Right forelimb (tissue), 1 donor: ENCODE measurements at places on chromosomes 2 and 18.

DNA sequence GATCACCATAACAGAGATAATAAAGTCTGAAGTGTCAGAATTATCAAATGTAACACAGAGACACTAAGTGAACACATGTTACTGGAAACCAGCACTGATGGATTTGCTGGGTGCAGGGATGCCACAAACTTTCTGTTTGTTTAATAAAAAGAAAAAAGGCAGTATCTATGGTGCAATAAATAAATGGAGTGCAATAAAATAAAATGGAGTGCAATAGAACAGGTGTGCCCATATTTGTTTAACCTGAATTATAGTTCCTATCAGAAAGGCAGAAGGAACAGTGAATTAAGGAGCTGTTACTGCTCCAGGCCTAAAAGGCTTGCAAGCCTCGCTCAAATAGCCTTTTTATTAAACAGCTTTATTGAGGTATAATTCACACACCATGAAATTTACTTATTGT is 81.0 kb upstream of the KIDINS220 start:
- DNase-seq = no peak

- DNase-seq = no peak
Measured at GRCh38 chr2:98541906-98542305, 66.4 kb downstream of the COA5 start.

DNA sequence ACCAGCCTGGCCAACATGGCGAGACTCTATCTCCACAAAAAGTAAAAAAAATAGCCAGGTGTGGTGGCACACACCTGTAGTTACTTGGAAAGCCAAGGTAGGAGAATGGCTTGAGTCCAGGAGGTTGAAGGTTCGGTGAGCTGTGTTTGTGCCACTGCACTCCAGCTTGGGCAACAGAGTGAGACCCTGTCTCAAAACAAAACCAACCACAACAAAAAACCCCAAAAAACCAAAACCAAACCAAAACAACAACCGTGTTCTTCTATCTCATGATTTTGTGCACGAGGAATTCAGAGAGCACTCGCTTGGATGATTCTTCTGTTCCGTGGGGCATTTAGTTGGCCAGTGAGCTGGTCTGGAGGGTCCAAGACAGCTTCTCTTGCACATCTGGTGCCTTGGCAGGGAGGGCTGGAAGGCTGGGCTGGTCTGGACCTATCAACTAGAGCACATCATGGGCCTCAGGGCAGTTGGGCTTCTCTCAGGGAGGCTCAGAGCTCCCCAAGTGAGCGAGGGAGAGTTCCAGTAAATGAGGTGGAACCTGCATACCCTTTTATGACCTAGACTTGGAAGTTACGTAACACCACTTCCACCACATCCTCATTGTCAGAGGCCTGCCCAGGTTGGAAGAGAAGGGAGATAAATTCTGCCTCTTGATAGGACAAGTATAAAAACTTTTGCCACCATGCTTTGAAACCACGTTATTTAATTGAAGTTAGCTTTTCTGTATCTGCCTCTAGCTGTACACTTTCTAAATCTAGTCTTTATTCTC is 25.2 kb downstream of the SIX2 start:
- DNase-seq = no peak

DNA sequence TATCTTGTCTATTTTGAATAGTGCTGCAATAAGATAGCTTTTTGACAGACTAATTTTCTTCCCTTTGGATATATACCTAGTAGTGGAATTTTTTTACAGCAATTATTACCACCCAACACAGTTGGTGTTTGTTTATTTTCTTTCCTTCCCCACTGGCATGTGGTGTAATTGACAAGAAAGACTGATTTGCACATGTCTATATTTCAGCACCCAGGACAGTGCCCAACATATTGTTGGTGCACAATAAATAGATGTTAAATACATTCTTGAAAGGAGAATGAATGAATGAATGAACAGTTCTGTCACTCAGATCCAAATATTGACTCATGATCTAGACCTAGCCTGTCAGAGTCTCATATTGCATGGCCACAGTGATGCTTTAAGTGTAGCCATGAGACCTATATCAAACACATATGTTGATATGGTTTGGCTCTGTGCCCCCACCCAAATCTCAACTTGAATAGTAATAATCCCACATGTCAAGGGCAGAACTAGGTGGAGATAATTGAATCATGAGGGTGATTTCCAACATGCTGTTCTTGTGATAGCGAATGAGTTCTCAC is 538.2 kb downstream of the NYAP2 start:
- no peak for DNase-seq

DNA sequence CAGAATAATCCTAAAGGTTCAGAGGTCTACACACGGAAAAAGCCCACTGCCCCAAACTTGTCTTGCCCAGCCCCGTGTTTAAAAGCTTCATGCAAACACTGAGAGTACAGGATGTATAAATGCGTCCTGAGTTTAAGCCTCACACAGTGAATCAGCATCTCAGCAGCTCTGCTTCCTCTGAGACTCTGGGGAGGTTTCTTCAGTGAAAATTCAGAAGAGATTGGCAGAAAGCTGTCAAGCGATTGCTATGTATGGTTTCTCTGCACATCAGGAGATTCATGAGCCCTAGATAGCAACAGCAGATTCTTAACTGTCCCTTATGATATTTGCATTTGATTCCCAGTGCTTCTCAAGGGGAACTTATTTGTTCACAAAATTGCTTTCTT is 27.1 kb downstream of the CRACDL start:
- DNase-seq = no peak

DNA sequence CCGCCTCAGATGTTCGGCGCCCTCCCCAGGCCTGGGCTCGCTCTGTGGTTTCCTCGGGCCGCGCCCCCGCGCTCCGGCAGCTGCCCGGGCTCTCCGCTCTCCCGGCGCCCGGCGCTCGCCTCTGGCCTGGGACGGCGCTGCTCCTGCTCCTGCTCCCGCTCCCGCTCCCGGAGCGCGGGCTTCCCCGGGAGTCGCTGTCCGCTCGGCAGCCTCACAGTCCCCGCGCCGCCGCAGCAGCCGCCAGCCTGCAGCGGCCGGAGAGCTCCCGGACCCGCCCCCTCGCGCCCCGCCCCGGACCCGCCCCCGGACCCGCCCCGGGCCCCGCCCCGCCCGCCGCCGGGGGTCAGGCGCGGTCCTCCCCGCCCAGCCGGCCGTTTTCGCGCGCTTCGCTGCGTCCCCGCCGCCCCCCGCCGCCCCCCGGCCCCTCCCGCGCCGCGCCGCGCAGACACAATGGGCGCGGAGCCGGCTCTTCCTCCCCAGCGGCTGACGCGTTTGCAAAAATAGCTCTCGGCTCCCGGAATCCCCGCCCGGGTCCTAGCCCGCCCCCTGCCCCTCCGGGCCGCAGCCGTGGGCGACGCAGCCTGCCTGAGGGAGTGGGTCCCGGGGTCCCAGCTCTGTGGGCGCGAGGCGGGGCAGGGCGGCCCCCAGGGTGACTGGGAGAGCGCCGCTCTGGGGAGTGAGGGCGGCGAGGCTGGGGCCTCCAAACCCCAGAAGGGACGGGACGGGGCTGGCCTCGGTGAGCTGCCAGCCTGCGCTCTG is at the start of gene ARL4C:
Gene ARL4C (minus strand): TSS at position 247 of the 759 bp plus-strand sequence. CDS start 495 bp downstream, outside the sequence.
- peak; percentile 86 for DNase-seq

DNA sequence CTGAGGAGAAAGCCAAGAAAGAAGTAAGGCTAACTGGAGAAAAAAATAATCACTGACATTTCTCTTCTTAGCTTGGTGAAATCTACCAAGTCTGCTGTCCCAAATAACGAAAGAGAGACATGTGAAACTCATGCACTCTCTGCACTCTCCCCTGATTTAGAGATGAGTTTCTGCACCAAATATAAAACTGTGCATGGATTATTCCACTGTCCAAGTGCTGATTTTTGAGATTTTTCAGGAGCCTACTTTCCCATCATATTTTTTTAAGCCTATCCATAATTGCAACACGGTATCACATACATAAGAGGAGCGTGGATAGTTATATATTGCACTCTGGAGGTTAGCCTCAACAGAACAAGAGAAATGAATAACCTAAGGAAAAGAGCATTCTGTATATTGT is 10.0 kb upstream of the RIT2 start:
- no peak for DNase-seq

DNA sequence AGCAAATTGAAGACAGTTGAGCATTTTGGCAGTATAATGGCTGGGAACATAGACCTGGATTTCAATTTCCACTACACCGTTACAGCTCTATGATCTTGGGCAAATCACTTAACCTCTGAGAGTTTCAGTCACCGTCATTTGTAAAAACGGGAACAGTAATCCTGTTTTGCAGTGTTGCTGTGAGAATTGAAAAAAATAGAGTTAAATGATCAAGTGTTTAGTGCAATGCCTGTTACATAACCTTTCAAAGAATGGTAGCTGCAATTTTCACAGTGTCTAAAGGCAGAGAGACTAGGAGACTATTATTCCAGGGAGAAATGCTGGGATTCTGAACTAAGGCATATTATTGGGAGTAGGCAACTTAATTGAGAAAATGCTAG is 2.0 kb downstream of the AGPS start:
- DNase-seq = no peak

- DNase-seq = no peak
Measured at GRCh38 chr2:119782308-119783027, 22.7 kb downstream of the PTPN4 start.

- no peak for DNase-seq
Measured at GRCh38 chr18:57094175-57094574, 52.7 kb upstream of the BOD1L2 start.

DNA sequence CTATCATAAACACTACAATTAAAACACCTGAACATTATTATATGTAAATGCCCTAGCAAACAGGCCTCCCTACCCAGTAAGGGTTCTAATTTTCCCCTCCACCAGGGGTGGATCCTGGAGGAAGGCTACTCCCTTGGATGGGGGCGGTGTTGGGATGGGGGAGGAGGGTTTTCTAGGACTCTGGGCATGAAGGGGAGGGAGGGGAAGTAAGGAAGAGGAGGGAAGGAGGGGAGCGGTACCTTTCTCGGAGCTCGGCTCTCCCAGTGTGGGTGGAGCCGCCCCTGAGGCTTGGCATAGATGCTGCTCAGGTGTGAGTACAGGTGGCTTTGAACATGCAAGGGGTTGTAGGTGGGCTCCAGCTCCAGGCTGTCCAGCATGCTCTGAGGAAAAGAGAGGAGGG is 5.4 kb downstream of the DOK1 start:
- DNase-seq = no peak
